ENCODE measurements at places on chromosomes 1 and 21.

DNA sequence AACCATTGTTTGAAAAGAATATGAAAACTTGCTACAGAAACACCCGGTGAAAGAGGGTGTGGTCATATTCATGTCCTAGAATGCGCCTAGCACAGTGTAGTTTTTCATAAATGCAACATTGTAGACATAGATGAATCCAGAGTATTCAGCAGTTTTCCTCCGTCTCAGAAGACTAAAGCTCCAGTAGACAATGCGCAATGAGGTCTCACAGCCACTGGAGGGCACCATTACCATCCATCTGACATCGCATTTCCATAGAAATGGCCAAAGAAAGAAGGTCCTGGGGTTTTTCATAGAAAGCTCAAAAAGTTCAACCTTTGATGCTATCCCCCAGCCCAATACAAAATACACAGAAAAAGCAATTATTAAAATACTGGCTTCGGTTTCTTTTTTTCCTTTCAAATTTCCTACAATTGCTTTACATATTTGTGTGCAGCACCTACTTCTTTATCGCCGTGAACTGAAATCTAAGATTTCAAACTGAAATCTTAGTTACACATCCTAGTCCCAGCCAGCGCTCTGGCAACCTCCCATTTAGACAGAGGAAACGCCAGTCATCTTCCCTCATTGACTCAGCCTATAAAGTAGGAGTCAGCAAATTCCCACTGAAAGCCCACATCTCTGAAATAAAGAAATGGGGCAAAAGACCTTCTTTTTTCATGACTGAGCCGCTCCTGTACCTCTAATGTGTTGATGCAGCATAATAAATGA is 3.9 kb upstream of the CD58 start:
- DNase-seq, result peak; percentile 65

- DNase-seq, result peak; percentile 93
These were observed 50.7 kb downstream of the KMO start for GRCh38 chr1:241582921-241583321.

DNA sequence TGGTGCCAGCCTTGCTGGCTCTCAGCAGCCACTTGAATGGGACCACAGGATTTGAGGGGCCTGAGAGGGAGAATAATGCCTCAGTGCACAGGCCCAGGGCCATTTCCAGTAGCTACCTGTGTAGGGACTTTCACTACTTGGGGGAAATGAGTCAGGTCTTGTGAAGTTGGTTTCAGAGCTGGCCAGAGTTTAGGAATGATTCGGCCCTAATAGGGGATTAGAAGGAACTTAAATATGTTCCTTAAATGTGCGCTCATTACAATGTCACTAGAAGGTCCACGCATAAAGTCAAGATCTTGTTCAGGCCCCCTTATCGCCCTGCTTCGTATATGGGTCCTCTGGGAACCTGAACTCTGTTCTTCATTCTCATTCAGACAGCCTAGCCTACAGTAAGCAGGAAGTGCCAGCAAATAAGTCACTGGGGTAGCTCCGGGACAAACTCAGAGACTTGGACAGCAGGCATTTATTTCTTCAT is 5.6 kb upstream of the AKR1A1 start:
- peak; percentile 50 for DNase-seq

DNA sequence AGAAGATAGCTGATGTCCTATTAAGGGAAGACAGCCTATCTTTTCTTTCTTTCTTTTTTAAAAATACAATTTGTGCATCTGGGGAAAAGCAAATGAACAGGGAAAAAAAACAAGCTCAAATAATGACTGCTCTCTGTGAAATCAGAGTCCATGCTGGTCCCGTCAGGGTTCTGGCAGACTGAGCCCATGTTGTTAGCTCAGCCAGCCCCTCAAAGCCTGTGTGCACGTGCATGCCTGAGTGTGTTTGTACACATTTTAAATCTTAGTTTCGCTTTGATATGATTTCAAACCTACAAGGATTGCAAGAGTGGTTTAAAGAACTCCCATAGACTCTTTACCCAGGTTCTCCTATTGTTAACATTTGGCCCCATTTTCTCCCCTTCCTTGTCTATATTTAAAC is 231.8 kb upstream of the GREM2 start:
- DNase-seq, result no peak

DNA sequence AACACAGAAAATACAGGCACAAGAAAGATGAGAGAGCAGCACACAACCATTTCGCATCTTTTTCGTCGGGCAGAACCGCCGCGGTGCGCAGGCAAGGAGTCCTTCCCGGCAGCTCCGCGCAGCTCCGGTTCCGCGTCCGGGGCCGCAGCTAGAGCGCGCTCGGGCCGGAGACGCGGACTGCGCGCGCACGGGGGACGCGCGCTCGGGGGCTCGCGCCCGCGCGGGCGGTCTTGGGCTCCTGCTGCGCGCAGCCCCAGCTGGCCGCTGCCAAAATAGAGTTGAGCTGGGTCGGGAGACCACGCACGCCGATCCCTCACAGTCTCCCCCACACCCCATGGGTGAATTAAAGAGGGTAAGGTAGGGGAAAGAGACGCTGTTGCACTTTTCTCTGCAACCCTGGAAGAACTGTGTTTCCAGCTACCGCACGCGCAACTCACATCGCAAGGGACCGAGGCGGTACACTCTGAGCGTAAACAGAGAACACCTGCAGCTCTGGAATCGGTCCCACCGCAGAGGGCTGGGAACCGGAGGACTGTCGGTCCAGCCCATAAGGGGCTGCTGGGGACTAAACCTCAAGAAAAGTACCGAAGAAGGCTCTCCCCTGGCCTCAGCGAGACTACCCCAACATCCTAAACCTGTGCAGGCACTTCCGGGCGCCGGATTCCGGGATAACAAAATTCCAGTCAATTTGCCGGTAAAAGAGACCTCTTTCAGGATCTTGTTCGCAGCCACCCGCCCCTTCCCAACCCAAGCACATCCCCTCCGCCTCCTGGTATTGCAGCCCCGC is 1.7 kb downstream of the NR5A2 start:
- peak; percentile 62 for DNase-seq

- no peak for DNase-seq
These were observed 37.4 kb upstream of the CDC42BPA start for GRCh38 chr1:227355542-227356245.

DNA sequence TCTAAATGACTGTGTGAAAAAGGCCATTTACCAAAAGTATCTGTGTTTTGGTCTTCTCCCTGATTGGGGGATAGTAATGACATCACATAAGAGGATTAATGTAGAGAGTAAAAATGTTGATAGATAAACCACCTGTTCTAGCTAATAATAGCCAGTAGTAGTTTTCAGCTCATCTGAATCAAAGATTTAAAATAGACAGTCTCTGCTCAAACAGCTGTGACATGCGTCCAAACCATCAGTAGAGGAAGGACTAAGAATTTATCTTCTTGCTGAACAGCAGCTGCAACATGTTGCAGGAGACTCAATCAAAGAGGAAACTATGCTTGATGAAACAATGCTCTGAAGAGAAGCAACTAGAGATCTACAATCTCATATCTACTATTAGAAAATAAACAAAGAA is 21.4 kb downstream of the TMPRSS15 start:
- DNase-seq, result no peak

DNA sequence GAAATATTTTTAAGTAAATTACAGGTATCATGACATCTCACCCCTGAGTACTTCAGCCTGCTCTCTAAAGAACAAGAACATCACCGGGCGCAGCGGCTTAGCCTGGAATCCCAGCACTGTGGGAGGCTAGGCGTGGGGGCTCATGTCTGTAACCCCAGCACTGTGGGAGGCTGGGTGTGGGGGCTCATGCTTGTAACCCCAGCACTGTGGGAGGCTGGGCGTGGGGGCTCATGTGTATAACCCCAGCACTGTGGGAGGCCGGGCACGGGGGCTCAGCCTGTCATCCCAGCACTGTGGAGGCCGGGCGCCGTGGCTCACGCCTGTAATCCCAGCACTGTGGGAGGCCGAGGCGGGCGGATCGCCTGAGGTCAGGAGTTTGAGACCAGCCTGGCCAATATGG is 7.7 kb upstream of the CDK11B start:
- DNase-seq, result no peak

DNA sequence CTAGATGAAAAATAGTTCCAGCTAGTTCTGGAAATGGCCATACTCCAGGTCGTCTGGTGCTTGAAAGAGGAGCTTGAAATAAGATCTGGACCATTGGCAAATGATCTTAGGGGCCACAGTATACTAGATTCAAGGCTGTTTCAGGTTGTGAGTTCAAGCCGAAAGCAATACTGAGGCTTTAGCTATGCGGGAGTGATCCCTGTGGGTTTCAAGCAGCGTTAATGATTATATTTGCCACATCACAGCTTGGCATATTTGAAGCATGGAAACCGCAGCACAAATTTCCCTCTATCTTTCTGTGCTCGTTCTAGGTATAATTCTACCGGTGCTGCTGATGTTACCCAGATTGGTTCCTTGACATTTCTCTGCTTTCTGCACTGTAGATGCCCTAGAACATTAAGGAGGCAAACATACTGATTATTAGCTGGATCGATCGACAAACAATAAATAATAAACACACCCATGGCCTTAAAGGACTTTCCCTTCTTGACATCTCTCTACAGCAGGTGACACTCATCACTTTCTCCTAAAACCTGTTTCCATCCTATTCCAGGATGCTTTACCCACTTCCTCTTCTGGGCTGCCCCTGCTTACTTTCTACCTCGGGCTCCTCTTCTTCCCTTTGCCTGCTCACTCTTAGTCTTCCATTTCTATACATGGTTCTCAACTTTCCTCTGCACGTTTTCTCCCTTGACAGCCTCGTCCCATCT is 40.6 kb upstream of the LYST start:
- DNase-seq, result no peak

- DNase-seq, result no peak
These were observed 6.3 kb downstream of the MX2 start for GRCh38 chr21:41367945-41368734.

- no peak for DNase-seq
These were observed 77.2 kb downstream of the NRIP1 start for GRCh38 chr21:14987370-14988170.

DNA sequence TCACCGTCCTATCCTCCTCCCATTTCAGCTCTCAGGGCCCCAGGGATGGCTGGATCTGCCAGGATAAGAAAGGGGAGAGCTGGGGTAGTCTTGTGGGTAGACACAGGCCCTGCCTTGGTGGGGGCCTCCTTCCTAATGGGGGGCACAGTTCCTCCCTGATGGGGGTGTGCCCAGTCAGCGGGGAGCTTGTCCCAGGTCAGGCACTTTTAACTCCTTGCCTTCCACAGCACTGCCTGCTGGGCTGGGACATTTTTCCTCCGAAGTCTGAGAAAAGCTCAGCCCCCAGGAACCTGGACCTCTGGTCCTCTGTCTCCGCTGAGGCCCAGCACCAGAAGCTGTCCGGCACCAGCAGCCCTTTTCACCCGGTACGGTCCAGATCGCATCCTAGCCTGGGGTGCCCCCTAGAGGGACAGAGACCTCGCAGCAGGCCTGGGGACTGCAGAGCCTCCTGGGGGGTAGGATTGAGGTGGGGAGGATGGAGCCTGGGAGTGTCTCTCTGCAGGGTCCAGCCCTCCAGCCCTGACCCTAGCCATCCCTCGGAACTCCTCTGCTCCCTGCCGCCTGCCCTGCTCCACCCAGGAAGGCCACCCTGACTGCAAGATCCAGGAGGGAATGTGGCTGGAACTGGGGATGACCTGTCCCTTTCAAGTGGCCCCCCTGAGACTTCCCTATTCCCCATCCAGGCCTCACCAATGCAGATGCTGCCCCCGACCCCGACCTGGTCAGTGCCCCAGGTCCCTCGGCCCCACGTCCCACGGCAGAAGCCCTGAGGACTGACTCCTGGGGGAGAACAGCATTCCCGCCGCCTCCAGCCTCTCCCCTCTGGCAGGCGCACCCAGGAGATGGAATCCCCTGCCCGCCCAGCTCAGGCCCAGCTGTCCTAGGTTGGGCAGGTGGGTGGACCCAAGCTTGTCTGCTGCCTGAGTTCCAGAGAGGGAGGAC is 12.0 kb downstream of the MIIP start:
- peak; percentile 29 for DNase-seq

- no peak for DNase-seq
These were observed 4.4 kb downstream of the PIGR start for GRCh38 chr1:206941766-206942418.

DNA sequence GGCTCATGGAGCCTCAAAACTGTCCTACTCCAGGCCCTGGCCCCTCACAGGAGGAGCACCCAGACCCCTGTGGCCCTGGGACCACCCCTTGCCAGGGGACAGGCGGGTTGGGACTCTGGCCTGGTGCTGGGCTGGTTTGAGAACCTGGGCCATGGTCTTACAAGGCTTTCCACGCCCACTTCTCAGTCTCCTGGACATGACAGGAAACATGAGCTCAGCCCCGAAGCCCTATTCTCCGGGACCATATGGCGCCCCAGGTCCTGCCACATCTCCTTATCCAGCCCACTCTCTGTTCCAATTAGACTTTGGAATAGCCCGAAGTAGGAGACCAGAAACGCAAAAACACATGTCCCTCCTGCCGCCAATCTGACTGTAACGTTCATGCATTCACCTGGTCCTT is 47.9 kb downstream of the KCNAB2 start:
- no peak for DNase-seq

DNA sequence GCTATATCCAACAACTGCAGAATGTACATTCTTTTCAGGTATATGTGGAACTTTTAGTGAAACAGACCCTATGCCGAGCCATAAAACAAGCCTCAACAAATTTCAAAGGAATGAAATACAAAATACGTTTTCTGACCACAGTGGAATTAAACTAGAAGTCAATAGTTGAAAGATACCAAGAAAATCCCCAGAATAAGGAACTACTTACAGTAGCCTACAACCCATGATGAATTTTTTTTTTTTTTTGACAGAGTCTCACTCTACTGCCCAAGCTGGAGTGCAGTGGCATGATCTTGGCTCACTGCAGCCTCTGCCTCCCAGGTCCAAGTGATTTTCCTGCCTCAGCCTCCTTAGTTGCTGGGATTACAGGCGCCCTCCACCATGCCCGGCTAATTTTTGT is 83.4 kb downstream of the RUNX3 start:
- DNase-seq, result no peak

DNA sequence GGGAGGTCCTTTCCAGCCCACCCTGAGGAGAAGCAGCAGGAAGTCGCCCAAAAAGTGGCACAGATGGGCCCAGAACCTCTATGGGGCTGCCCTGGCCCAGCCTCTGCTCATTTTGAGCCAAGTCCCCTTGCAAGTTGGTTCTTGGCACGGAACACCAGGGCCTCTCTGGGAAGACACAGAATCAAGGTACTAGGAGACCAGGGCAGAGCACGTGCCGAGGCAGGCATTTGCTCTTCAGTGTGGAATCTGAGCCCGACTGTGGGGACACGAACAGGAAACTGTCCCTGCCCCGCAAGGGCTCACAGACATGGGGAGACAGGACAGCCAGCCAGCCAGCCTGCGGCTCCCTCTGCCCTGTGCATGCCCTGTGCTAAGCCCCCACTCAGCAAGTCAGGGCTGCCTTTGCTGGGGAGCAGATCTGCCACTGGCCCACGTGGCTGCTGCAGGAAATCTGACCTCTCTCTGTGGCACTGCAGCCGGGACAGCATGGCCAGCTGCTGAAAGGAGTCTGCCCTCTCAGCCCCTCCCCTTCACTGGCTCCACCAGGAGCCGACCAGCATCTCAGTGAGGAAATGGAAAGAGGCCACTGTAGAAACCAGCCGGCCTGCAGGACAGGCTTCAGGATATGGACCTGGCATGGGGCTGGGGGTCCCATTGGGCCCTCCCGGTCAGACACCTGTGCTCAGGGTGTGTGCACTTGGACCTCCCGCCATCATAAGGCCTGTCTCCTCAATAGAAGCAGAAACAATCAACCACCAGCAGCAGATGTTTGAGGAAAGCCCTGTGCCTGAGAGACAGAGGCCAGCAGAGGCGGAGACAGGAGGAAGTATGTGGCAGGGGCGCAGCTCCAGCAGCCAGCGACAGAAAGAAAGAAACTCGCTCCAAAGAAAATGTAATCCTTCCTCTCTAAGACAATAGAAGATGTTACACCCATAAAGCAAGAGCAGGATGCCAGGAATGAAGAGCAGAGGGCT is 3.7 kb downstream of the ARHGEF16 start:
- no peak for DNase-seq

- DNase-seq, result peak; percentile 41
These were observed 1.2 kb upstream of the CAP1 start for GRCh38 chr1:40039245-40039756.
